ENCODE measurements at places on chromosomes 16 and 17. TPM values are rescaled to one million over a fixed set of nuclear protein-coding genes. Genes with fewer than 3 reads are reported as not detected.

FNDC8 gene
- total RNA-seq = not detected

HS3ST3A1 gene
- total RNA-seq = 0.57 TPM

OSBPL7 gene
- 5.4 TPM for total RNA-seq

DNAI2 gene
- not detected for total RNA-seq

MYH3 gene
- total RNA-seq = 0.43 TPM
